Colonic mucosa (tissue), 4 donors: ENCODE measurements at places on chromosomes 2 and 18.

GRCh38 chr2:147639891-147640290 lies 204.9 kb upstream of the ACVR2A start:
- DNase-seq = no peak

GRCh38 chr2:160423126-160423525 lies 70.5 kb downstream of the RBMS1 start:
- no peak for DNase-seq

DNA sequence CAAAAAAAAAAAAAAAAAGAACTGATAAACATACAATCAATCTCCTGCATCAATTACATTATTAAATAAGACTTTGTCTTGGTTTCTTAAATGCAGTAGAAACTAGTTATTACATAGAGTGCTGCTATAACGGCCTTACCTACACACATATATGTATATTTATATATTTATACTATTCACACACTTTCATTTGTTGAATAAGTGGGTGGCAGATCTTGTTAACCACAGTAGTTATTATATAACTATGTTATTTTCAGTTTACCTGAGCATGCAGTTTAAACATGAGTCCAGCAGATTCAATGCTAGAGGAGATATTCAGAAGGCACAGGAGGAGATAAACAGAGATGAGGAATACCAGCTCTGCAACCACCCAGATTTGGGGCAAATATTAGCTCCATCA lies 81.5 kb upstream of the CD226 start:
- DNase-seq = no peak

DNA sequence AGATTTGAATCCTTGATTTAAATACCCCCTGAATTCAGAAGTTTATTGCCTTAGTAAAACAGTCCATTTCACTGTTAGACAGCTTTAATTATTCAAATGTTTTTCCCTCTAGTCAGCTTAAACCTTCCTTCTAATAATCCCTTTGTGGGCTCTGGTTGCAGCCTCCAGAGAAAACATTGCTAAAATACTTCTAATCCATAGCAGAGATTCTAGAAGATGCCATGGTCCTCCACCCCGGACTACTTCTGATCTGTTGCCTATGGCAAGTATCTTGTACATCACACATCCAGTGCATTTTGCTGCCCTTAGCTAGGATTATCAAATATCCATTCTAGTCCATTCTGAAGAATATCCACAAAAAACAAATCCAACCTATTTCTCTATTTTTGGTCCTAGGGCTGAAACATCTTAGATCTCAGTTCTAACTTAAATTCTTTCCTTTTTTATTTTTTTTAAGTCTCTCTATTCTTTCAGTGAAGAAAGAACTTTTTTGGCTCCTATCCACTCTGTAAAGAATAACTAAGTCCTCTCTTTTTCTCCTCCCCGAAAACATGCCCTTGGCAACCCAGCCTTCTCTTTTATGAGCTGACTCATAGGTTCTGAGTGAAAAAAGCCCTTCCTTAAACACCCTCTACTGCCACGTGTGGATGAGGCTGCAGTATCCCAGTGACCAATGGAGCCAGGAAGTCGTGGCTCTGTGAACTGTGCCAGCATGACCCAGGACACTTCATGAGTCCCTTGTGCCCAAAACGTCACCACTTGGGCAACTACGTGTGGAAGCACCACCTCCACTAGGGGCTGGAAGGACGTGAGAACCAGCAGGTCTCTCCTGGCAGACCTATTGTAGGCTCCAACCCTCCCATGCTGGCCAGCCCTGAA lies 349.8 kb downstream of the TNS1 start:
- peak; percentile 45 for DNase-seq

GRCh38 chr2:226943862-226944620 lies 108.2 kb downstream of the RHBDD1 start:
- DNase-seq = no peak

DNA sequence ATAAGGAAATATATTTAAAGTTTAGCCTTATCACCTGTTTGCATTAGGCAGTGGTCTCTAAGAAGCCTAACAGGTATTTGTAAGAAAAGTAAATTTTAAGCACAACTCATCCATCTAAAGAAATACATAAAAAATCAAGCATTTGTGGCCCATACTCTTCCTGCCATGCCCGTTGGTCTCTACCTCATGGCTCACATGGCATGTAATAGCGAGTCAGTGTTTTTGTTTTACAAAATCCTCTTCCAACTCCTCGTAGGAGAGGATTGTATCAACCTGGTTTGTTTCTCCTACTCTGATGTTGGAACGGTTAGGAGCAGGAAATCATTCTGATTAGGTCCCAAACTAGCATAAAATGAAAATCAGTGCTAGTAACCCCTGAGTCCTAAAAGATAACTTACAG lies 91.8 kb downstream of the FMNL2 start:
- DNase-seq = no peak

DNA sequence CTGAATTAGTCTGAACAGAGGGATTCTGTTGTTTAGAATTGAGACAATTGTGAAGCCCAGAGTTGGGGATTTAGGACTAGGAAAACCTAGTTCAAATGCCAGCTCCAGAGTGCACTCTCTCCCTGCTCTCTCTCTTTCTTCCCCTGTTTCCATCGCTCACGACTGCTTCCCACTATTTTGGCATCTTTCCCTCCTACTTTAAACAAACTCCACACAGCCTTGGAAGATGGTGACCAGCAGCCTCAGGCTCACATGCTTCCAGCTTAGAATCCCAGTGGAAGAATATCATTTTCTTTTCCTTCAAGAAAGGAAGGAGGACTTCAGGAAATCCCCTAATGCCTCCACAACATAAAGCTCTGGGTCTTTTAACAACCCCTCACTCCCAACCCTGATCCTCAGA lies 6.1 kb upstream of the DNMT3A start:
- DNase-seq = no peak

DNA sequence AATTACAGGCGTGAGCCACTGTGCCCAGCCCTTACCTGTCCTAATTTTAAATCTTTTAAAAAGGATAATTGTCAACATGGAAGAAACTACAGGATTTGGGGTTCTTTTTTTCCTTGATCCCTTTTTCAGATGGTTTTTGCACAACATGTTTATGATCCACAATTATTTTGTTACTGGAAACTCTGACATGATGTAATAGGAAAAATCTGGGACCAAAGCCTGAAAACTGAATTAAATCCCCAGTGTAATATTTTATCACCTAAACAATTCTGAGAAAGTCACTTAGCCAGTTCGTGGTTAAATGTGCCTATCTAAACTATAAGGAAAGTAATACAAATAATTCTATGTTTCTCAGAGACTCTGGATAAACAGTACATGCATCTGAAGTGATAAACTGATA lies 1649.7 kb downstream of the LRP1B start:
- DNase-seq = no peak

GRCh38 chr2:113709022-113709421 lies 47.4 kb downstream of the SLC35F5 start:
- DNase-seq = no peak

- peak; percentile 33 for DNase-seq
Measured at GRCh38 chr2:11701751-11702301, 31.8 kb upstream of the NTSR2 start.

DNA sequence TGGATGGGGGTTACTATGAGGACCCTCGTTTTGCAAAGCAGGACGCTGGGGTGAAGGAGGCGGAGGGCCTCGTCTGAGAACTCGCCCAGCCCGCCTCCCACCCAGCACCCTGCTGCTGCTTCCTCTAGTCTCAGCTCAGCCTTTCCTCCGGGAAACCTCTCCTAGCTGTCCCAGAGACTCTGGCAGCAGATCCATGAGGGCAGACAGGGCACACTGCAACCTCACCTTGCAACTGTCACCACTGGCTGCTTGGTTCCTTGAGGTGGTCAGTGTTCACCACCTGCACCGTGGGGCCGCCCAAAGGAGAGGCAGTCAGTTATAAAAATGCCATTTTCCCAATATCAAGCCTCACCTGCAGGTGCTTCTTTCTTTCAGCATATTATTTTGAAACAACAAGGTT lies 45.6 kb downstream of the PARD6G start:
- no peak for DNase-seq

DNA sequence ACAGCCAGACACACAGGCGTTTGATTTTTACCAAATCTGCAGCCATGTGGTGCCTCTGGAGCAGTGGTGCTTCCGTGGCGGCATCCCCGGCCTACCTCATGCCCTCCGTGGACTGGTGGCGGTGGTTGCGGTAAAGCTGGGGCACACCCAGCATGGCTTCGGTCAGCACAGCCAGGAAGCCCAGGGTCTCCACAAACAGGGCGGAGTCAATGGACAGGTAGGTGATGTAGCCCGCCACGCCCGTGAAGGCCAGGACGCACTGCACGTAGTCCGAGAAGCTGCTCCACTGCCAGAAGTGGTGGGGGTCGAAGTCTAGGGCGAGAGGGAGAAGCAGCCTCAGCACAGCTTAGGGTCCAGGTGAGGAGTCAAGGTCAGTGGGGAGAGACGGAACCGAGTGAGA lies 32.4 kb downstream of the SLC66A2 start:
- no peak for DNase-seq

GRCh38 chr2:39247512-39248043 lies 3.8 kb upstream of the CDKL4 start:
- no peak for DNase-seq

DNA sequence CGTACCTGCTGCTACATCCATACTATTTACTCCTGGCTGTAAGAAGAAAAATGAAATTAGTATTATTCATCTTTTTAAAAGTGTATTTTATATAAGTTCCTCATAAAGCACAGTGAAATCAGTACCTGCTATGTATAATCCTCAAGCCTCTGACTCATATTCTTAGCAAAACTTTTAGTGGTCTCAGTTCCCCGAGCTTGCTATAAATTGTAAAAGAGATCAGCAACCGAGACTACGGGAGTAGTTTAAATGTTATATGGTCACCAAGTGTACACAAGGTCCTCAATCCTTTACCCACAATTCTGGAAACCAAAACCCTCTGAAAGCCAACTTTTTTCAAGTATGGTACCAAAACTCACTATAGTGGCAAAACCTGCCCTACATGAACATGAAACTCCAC lies 24.2 kb downstream of the PRPF40A start:
- DNase-seq = no peak

GRCh38 chr2:162210385-162210784 lies 32.9 kb downstream of the FAP start:
- no peak for DNase-seq

DNA sequence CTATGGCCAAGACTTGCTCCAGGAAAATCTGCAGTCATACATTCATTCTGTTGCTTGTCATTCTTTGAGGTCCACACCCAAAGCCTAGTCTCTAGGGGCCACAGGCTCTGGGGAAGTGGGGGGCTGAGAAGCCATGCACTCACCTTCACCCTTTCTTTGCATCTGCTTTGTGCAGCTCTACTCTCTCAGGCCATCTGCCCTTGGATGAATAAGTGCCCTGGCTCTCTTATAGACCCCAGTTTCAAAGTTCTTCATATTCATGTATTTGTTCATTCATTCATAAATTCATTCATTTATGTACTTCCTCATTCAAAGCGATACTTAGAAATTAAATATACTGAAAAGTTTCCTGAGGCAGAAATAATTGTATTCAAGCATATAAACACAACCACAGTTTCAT lies 130.3 kb upstream of the FAM98A start:
- DNase-seq = no peak

DNA sequence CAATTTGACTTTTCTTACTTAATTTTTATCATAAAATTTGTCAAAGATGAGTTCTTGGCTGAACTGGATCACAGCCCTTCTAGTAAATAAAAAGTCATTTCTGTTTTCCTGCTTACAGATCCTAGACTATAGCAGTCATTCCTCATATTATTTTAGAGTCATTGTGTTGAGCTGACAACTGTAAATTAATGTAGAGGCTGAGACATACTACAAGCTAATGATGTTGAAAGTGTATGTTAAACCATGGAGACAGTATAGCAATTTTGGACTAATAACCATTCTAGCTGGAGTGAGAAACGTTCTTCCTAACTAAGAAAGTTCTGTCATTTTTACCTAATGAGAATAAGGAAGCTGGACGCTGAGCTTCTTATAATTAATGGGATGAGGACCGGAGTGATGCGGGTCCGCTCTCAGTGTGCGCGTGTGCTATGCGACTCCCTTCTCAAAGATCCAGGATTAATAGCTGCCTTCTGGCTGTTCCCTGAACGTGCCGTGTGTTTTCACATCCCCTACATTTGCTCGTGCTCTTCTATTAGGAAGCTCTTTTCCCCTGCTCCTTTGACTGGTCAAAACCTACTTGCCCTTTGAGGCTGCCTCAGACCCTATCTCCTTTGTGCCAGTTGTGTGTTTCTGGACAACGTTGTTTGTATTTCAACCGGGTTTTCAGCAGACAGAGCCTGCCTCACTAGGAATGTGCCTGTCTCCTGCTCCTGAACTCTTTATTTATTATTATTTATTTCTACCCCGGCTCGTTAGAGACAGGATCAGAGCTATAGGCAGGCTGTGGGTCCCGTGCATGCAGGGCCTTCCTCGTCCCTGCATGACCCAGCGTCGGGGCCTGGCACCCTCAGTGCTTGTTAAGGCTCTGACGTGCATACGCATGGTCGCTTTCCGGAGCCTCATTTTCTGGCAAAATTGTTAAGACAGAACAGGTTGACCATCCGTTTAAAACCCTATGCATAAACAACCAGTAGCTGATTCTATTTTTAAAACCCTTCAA lies 182.6 kb downstream of the DCDC2C start:
- no peak for DNase-seq

GRCh38 chr2:180324182-180324581 lies 317.1 kb upstream of the CWC22 start:
- no peak for DNase-seq

DNA sequence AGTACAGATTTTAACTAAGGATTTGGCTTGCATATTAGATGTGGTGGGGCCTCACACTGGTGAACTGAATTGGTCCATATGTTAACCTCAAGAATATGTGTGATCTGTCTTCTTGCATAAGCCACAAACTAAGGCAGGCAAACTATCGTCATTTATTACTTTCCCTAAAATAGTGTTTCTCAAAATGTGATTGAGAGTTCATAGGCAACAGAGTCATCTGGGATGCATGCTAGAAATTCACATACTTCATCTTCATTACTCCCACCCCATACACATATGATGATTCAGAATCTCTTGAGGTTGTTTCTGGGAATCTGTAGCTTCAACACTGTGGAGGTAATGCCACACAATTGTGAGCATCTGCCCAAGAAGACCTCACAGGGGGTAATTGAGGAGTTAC lies 822.8 kb upstream of the CDH2 start:
- DNase-seq = no peak

DNA sequence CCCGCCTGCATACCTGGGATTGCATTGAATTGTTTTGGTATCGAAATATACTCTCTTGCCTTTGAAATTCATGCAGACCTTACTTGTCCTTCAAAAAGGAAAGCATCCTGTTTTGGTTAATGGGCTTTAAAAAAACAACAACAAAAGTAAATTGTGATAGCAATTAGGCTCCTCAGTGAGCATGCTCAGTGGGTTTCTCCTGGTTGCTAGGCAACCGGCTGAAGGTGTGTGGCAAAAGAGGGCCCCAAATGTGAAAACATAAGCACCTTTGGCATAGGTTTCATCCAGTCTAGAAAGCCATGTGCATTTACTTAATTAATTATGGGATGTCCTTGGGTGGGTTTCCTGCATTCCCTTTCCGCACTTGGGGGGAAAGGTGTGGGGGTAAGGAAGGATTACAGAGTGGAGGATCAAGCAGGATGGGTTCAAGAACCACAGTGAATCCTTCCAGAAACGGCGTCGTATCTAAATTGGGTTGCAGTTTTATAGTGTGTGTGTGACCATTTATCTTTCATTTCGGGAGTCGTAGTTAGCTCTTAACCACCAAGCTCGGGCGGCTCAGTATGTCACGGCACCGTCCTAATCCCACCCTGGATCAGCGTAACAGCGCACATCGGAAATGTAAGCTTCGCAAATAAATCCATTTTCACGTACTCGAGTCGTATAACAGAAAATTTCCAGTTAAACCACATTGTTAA lies 274.9 kb upstream of the TCF4 start:
- DNase-seq = no peak

GRCh38 chr18:76881744-76882143 lies 59.4 kb downstream of the ZNF236 start:
- no peak for DNase-seq
